ENCODE measurements at places on chromosomes 5 and 9. TPM values are rescaled to one million over a fixed set of nuclear protein-coding genes. Genes with fewer than 3 reads are reported as not detected.

GGTA1 gene
- total RNA-seq = not detected

GABRA1 gene
- not detected for total RNA-seq

CFAP90 gene
- not detected for total RNA-seq

CMYA5 gene
- 0.90 TPM for total RNA-seq

IL9 gene
- total RNA-seq = not detected

SLC1A1 gene
- 3.9 TPM for total RNA-seq

AMBP gene
- total RNA-seq = not detected

LCN10 gene
- not detected for total RNA-seq

C9orf50 gene
- total RNA-seq = not detected

GRCh38 chr5:2167671-2168070 is 284.9 kb upstream of the IRX4 start:
- no peak for DNase-seq

GRCh38 chr5:93571114-93571949 is 9.7 kb downstream of the NR2F1-AS1 start:
- DNase-seq = no peak

DNA sequence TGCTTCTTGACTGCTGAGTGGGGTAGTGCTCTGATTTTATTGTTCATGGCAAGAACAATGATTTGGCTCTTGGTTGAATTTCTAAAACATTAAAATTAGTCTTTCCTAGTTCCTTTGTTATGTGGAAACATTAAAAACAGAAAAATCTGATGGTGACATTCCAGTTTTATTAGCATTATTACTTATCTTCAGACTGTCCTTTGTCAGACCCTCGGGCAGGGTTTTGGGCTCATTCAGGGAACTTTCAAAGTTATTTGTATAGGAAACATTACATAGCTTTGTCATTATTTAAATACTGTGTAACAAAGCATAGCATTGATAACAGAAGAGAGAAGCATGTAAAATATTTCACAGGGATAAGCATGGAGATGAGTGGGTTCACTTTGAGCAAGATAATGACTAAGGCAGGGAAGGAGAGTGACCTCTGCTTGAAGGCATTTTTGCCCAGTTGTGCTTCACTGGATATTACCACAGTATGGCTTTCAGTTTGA is 119.9 kb downstream of the KDM4C start:
- DNase-seq = peak; percentile 83

- DNase-seq = no peak
These were observed 1.0 kb upstream of the SECISBP2 start for GRCh38 chr9:89317282-89317681.

- DNase-seq = no peak
These were observed 56.3 kb downstream of the SPTLC1 start for GRCh38 chr9:92058723-92059444.

GRCh38 chr5:59169081-59169767 is 586.3 kb downstream of the RAB3C start:
- DNase-seq = no peak

- DNase-seq = peak; percentile 26
These were observed 144.6 kb downstream of the MELK start for GRCh38 chr9:36717276-36717675.

- DNase-seq = no peak
These were observed 360.2 kb upstream of the GRIA1 start for GRCh38 chr5:153130296-153130695.

GRCh38 chr5:122936088-122936487 is 90.7 kb downstream of the SNX24 start:
- DNase-seq = no peak

DNA sequence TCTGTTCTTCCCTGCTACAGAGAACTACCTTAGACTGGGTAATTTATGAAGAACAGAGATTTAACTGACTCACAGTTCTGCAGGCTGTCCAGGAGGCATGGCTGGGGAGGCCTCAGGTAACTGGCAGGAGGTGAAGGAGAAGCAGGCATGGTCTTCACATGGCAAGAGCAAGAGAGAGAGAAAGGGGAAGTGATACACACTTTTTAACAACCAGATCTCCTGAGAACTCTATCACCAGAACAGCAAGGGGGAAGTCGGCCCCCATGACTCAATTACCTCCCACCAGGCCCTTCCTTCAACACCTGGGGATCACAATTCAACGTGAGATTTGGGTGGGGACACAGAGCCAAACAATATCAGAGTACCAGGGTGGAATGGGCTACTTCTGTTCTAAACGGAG is 766.8 kb downstream of the TLE1 start:
- no peak for DNase-seq

GRCh38 chr9:131234799-131235479 is 41.4 kb downstream of the FAM78A start:
- DNase-seq = no peak

DNA sequence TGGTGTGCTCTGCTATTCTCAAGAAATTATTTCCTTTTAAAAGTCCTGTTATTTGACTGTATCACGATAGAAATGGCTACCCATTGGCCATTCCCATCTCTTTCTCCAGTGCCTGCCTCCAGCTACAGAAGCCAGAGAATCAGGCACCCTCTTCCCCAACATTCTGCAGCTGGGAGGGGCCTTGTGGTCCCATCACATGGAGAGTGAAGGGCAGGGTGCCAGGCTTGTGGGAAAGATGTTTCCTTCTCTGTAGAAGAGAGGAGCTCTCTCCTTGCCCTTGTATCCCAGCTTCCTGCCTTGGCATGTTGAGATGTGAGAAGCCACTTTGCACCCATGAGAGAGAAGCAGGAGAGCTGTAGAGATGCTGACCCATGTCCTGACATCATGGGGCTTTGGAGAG is 465.0 kb downstream of the MTRR start:
- no peak for DNase-seq

DNA sequence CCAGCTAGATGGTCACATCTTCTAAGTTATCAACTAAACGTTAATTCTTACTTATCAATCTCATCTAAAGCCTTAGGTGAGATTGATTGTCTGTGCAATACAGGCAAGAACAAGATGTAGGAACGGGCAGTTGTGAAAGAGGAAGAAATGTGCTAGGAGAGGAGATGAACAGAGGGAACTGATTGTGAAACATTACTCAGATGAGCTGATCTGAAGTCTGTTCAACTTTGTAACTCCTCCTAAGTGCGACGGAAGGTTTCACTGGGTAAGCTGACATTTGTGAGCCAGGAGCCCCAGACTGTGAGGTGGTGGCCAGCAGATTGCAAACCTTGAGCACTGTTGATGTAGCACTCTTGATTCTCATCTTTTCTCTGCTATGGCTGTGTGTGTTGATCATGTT is 204.1 kb downstream of the CD180 start:
- no peak for DNase-seq

- DNase-seq = peak; percentile 67
These were observed 7.3 kb upstream of the BARHL1 start for GRCh38 chr9:132575005-132575609.

GRCh38 chr5:69113851-69114250 is 20.0 kb downstream of the SLC30A5 start:
- DNase-seq = no peak

DNA sequence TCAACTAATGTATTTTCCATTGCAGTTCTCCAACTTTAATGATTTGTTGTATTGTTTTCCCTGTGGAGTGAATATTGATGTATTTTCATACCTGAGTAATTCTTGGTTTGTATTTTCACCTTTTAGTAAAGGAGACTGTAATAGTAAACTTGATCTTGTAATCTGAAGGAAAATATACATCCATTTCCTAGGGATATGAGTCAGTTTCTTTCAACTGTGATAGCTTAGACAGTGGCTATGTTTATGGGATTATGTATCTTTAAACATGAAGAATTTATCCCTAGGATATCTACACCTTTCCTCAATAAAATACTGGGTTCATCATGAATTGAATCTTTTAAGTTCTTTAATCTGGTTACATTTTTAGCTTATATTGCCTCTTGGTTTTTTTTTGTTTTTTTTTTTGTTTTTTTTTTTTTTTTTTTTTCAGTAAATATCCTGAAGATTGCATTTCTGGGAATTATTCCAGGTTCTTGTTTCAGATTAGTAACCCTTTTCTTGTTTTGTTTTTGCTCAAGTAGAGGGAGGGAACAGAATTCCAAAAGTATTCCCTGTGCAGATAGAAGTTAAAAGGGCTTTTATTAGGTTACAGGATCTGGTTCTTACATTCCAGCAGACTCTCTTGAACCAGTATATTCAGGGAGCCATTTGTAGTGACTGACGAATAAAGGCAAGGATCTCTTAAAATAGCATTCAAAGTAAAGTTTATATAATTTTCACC is 7.1 kb downstream of the WDR36 start:
- peak; percentile 62 for DNase-seq

DNA sequence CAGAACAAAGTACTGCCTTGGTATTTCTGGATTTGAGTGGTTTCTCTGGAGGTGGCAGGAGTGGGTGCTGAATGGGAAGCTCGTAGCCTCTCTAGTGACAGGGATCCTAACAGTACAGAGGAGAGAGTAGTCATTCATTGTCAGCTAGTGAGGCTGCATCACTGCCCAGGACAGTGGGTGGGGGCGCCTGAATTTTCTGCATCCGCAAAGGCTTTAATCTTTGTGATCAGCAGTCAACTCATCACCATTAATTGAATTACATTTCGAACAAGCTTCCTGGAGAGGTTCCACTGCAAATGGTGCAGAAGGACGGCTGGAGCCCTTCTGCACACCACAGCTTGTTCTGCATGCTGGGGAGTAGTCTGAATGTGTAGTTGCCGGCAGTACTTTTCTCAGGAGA is 77.5 kb downstream of the HSPA4 start:
- DNase-seq = no peak
